Posterior vena cava (tissue), 2 donors: ENCODE measurements at places on chromosomes 3 and 15. TPM values are rescaled to one million over a fixed set of nuclear protein-coding genes. Genes with fewer than 3 reads are reported as not detected.

Gene TICRR
- total RNA-seq: 0.09 TPM

Gene MYD88
- 26.3 TPM for total RNA-seq

Gene FANCD2OS
- not detected for total RNA-seq

Gene EIF4E3
- total RNA-seq: 44.2 TPM

Gene MOBP
- total RNA-seq: not detected

Gene TEX9
- 2.4 TPM for total RNA-seq

Gene HHLA2
- not detected for total RNA-seq

Gene CFAP44
- total RNA-seq: 8.2 TPM

Gene MB21D2
- total RNA-seq: 5.2 TPM

Gene PTH1R
- total RNA-seq: 17.9 TPM

Gene ARL6IP5
- total RNA-seq: 153 TPM

Gene PEX5L
- total RNA-seq: 0.10 TPM

Gene SFMBT1
- total RNA-seq: 9.4 TPM

Gene PAQR9
- not detected for total RNA-seq

Gene SYNPR
- total RNA-seq: not detected

Gene NR2E3
- 0.19 TPM for total RNA-seq

Gene SLC22A13
- total RNA-seq: 0.32 TPM
